MV-4-11 (cell line): ENCODE measurements at places on chromosomes 5 and 9.

- DNase-seq: peak; percentile 88
Measured at GRCh38 chr9:110356639-110357395, 19.2 kb upstream of the TXNDC8 start.

GRCh38 chr5:155258161-155258560 lies 244.6 kb downstream of the KIF4B start:
- DNase-seq: no peak

DNA sequence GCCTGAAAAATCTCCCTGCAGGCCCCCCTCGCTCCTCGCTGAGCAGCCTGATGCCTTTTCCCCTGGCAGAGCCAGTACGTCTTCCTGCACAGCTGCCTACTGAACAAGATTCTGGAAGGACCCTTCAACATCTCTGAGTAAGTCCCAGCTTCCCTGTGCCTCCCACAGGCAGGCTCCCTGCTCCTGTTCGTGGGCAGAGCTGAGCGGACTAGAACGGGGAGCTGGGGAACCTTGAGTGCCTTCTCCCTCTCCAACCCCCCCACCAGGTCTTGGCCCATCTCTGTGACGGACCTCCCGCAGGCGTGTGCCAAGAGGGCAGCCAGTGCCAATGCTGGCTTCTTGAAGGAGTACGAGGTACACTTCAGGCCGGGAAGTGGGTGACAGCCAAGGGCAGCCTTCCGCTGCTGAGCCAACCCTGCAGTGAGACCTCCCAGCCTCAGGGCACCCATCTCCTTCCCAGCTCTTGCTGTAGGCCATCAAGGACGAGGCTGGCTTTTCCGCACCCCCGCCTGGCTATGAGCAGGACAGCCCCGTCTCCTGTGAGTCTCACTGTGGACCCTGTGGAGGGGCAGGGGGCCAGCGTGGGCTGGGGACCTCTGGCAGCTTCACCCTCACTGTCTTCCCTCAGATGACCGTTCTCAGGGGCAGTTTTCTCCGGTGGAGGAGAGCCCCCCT lies 21.1 kb upstream of the SPTLC1 start:
- no peak for DNase-seq

DNA sequence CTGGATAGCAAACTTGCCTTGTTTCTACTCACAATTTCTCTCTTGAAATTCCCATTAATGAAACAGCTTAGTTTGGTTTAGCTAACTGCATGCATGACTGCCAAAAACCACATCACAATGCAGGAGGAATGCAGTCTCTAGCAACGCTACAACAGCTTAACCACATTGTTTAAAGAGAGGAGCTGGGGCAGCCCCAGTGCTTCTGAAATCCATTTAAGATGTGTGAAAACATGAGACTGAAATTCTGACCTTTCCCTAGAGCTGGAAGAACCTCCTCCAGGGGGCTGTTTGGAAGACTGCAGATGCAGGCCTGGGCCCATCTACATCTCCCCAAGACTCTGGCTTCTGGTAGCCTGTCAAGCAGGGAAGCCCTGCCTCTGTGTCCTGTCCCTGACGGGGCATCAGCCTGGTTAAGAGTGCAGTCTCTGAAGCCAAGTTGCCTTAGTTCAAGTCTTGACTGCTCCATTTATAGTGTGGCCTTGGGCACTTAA lies 157.1 kb downstream of the ZNF462 start:
- DNase-seq: no peak

DNA sequence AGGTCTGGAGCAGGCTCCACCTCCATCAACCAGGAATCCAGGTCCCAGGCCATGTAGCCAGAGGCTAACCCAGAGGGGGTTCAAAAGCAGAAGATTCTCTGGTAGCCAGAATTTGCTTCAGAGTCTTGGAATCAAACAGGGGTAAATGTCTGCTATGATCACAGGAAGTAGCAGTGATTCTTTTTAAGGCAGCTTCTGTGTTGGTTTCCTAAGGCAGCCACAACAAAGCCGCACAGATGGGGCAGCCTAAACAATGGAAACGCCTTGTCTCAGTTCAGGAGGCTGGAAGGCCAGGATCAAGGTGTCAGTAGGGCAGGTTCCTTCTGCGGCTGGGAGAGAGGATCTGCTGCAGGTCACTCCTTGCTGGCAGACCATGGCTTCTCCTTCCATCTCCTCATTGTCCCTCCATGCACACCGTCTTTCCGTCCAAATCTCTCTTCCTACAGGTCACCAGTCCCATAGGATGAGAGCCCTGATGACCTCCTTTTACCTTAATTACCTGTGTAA lies 167.3 kb downstream of the ROR2 start:
- no peak for DNase-seq

DNA sequence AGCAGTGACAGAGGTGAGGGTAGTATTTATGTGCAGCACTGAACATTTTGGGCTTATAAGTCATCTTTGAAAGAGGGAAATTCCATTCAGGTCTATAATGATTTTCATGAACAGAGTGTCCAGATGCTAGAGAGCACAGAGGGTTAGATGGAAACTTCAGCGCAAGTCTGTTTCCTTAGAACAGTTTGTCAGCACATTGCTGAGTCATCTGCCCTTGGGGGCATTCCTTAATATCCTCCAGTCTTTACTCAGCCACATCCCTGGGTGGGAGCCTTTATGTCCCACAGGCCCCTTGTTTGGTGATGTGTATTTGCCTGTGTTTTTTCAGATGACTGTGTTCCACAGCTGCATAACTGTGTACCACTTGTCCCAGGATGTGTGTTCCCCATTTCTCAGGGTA lies 138.5 kb upstream of the S1PR3 start:
- DNase-seq: peak; percentile 21

- DNase-seq: no peak
Measured at GRCh38 chr5:93328833-93329232, 252.2 kb downstream of the NR2F1-AS1 start.

GRCh38 chr9:626596-626995 lies 214.9 kb upstream of the DMRT1 start:
- DNase-seq: no peak

GRCh38 chr9:28662675-28663074 lies 1089.4 kb upstream of the C9orf72 start:
- no peak for DNase-seq

DNA sequence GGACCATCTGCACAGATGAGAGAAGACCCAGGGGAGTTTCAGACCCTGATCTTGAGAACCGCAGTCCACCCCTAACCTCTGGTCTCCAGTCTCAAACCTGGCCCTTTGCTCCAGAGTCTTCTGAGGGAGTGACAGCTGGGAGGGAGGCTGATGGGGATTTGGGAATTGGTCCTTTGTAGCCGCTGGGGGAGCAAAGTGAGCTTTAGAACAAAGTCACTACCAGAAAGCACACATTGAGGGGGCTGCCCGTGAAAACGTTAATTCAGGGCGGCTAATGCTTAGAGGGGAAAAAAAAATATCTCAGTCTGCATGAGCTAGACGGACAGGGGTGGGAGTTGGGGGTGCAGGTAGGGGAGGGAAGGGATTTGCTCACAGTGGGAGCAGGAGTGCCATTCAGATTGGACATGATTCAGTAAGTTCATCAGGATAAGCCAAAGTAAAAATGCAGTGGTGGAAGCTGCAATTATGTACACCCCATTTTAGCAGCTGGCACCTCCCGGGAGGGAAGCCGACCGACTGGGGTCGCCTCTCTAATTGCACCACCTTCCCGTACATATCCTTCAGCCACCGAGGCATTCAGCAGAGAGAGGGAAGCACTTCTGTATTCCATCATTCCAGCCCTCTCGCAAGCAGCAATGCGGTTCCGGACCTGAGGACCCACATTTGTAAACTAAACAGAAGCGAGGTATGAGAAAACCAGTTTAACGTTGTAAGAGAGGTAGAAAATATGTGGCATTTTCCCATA lies 123.4 kb upstream of the RETREG1 start:
- no peak for DNase-seq

GRCh38 chr9:21831841-21832509 lies 29.5 kb downstream of the MTAP start:
- DNase-seq: peak; percentile 95

- no peak for DNase-seq
Measured at GRCh38 chr9:71179183-71179582, 57.8 kb upstream of the TRPM3 start.

GRCh38 chr5:80987078-80987766 lies 27.1 kb downstream of the RASGRF2 start:
- DNase-seq: no peak

- DNase-seq: no peak
Measured at GRCh38 chr9:86286278-86286677, 3.9 kb upstream of the ISCA1 start.

- peak; percentile 60 for DNase-seq
Measured at GRCh38 chr5:35408146-35408545, 177.9 kb upstream of the PRLR start.

DNA sequence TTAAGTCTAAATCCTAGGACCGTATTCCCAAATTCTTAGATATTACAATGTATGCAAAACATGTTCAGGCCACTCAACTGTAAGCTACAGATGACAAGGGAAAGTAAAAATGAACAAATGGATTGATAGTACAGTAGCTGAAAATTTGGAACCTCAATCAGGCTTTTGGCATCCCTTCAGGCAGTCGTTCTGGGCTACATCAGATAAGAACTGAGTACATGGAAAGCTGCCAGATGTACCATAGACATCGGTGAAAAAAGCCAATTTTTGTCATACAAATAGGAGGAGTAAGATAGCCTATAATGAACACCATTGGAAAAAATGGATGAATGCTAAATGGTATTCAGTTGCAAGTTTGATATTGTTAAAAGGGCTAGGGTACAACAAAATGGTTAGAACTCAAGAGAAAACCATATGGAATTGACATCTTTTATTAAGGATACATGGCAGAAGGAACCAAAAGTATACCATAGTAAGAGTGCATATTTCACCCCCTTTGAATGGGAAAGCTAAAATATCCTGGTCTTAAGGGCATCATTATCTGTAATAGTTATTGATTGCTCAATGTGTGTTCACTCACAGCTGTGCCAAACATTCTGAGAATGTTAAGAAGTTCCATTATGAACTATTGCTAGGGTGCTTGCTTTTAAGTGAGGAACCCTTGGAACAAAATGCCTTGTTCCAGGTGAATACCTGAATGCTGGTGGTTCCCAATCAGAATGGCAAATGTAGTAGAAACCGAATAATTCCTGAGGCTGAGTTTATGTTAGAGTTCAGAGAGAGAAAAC lies 86.4 kb downstream of the NR3C1 start:
- DNase-seq: no peak
